Stomach (tissue), 19 donors: ENCODE measurements at places on chromosomes 1 and 21. TPM values are rescaled to one million over a fixed set of nuclear protein-coding genes. Genes with fewer than 3 reads are reported as not detected.

Gene TNFSF4
- total RNA-seq, result not detected

Gene LRRC3
- total RNA-seq, result 5.5 TPM

Gene NHLH2
- total RNA-seq, result not detected

Gene CNKSR1
- total RNA-seq, result 13.6 TPM

Gene CFAP107
- not detected for total RNA-seq

Gene AKR7A3
- 82.8 TPM for total RNA-seq
